ENCODE measurements at places on chromosomes 1 and 21.
A peak's percentile ranks its signal among the peaks of the same experiment; 100 is the strongest.

GRCh38 chr1:160836981-160837557 is 25.6 kb downstream of the CD244 start:
- no peak for DNase-seq

GRCh38 chr1:87196110-87196827 is 132.4 kb upstream of the LMO4 start:
- no peak for DNase-seq

DNA sequence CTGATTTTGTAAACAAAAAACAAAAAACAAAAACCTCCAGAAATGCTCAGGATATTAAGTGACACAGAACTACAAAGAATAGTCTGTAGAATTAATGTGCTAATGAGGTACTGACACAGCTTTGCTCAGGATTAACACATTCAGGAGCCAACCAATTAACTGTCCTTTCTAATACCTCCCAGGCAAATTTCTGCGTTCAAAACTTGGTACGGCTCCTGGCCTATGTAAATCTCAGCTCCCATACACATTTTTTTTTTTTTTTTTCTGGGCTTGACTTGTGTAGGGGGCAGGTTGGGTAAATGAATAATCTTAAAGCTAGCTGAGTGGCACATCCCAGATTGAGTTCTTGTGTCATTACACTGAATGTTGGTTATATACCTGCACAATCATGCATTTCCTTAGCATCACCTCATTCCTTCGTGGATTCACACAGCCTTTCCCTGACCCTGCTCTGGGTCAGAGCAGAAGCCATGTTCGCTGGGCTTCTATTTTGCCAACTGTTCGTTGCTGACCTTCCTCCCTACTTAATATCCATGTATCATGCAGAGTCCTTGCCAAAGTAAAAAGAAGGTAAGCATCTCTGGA is 12.6 kb upstream of the IER5 start:
- no peak for DNase-seq

DNA sequence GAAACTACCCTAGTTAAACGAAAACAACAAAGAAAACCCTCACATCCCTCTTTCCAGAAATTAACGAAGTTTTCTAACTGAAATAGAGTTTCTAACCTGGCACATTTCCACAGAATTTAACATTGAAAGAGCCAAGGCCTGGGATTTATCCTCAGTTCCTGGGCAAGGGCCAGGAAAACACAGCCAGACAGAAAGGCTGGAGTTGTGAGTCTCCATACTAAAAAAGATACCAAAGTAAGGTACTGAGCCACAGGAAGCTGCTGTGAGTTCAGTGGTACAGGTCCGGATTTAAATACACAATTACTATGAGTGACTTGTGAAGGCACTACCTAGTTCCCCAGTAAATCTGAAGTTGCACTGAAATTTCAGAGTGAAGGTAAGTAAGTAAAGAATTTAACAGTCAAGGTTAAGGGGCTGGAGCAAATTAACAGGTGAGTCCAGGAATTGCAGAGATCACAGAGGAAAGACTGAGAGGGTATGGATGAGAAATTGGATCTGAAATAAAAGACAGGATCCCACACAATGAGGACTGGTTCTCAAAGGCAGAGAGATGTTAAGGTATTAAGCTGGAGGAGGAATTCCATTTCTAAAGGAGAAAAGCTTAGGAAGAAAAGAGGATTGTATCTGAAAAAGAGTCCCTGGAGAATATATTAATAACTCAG is 905 bp downstream of the LIX1L start:
- DNase-seq: no peak

GRCh38 chr1:3215198-3216014 is 146.4 kb downstream of the PRDM16 start:
- DNase-seq: no peak

DNA sequence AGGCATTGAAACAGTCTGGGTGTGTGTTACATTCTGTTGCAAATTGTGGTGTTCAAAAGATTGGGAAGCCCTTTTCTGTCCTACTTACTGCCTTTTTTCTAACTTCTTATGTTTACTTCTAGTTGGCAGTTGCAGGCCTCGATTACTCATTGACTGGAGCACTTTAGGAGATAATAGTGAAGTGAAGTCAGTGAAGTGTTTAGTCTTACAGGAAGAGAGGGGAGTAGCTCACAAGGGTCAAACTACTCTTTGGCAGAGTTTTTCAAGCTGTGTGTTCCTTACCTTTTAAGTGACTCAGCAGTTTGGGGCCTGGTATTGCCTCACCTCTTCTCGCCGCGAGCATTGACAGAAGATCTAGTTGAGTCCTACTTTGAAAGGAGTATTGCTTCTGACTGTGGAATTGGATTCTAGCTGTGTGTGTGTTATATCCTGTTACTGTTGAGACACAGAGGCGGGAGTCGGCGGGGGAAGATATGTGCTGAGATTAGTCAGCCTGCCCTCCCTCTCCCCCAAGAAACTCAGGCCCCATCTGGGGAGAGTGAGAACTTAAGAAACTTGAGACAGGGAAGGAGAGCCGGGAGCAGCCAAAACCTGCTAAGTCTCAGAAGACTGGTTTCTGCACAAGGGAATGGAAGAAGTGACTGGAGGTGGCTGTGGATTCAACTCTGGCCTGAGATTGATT is 19.3 kb downstream of the AHCYL1 start:
- DNase-seq: no peak

DNA sequence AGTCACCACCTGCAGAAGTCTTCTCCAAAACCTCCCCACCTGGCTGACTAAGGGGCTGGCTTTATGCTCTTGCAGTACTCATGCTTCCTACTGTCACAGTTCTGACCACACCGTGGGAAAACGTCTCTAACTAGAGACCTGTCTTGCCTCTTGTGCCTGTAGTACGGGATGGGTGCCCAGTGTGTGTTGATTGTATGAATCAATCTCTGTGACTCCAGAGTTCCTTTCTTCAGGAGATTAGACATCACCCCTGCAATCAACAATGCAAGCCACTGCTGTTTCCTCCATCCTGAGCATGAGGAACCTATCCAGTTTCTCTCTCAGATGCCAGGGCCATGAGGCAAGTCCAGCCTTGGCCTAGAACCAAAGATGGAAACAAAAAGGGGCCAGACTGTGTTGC is 64.1 kb downstream of the LRRN2 start:
- DNase-seq: no peak

- DNase-seq: no peak
Observed at GRCh38 chr1:152189657-152190442, 30.8 kb upstream of the RPTN start.

GRCh38 chr1:23251812-23252211 is 34.5 kb upstream of the HTR1D start:
- no peak for DNase-seq

GRCh38 chr1:38815903-38816627 is 43.5 kb downstream of the RRAGC start:
- DNase-seq: peak; percentile 46

DNA sequence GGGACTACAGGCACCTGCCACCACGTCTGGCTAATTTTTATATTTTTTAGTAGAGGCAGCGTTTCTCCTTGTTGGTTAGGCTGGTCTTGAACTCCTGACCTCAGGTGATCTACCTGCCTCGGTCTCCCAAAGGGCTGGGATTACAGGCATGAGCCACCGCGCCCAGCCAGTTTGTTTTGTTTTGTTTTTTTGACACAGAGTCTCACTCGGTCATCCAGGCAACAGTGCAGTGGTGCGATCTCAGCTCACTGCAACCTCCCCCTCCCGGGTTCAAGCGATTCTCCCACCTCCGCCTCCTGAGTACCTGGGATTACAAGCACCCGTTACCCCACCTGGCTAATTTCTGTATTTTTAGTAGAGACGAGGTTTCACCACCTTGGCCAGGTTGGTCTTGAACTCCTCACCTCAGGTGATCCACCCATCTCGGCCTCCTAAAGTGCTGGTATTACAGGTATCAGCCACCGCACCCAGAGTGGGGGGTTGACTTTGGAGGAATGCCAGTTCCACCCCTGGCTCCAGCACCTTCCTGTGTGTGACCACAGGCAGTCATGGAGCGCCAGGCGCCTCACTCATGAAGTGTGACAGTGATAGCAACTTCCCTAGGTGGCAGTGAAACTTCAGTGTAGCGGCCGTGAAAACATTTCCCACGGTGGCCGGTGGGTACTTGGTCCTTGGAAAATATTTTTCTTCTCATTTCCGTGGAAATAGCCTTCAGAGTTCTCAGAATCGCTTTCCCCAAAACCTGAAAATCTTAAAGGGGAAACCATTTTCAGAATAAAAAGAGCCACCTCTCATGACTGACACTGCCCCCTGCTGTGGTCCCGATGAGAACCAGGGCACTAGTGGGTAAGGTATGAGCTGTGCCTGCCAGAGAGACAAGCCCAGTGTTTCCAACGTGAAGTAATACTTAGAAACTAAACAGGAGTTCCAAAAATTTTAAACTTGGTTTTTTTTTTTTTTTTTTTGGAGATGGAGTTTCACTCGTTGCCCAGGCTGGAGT is 48.6 kb downstream of the WDR4 start:
- no peak for DNase-seq

DNA sequence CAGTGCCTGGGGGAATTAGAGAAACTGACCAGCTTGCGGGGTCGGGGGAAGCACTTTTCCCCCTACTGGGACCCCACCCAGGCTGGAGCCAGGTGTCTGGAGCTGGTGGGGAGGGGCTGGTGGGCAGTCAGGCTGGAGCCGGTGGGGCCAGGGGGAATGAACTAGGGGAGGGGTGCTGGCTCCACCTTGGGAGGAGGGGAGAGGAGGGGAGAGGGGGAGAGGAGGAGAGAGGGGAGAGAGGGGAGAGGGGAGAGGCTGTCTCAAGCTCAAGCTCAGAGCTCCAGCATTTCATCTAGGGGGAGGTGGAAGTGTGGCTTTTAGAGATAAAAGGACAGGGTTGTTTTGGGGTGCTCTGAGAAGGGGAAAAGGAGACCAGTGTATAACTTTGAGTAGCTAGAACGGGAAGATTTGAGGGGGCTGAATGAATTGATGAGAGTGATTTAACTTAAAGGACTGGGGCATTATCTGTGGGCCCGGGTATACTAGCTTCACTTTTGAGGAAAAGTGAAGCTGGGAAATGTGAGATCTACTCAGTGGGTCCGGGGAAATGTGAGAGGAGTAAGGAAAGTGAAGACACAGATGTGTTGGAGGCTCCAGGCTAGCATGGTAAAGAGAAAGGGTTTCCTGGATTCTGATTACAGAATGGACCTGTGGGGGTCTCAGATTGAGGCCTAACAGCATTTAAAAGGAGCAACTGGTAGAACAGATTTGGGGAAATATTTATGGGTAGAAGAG is 2.8 kb downstream of the EFNA1 start:
- DNase-seq: no peak

- no peak for DNase-seq
Observed at GRCh38 chr1:21824926-21825325, 12.9 kb downstream of the LDLRAD2 start.

GRCh38 chr1:179966551-179966950 is 11.9 kb downstream of the CEP350 start:
- DNase-seq: no peak

DNA sequence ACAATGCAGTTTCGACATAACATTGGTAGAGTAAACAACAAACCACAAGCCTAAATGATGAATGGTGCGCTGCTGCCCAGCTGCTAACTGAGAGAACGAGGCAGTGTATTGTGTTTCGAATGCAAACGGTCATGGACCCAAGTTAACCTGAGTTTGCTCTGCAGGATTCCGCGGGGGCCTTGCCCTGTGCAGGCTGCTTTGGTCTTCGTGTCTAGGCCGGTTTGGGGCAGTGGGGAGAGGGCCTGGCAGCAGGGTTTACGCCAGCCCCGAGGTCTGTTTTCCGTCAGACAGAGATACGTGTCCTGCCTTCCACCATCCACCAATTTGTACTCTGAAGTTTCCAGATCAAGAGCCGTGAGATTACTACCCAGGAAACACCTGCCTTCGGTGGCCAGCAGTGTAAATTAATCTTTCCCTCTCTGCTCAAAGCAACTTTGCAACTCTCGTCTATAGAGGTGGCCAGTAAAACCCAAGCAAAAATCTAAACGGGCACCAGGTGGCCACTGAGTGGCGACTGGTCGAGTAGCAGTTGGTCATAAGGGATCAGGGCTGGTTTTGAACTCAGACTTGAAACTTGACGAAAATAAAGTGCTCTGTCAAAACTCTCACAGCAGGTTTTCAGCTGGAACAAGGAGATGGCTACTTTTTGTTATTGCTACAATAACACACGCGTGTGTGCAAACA is 6.3 kb upstream of the PRDM15 start:
- no peak for DNase-seq

DNA sequence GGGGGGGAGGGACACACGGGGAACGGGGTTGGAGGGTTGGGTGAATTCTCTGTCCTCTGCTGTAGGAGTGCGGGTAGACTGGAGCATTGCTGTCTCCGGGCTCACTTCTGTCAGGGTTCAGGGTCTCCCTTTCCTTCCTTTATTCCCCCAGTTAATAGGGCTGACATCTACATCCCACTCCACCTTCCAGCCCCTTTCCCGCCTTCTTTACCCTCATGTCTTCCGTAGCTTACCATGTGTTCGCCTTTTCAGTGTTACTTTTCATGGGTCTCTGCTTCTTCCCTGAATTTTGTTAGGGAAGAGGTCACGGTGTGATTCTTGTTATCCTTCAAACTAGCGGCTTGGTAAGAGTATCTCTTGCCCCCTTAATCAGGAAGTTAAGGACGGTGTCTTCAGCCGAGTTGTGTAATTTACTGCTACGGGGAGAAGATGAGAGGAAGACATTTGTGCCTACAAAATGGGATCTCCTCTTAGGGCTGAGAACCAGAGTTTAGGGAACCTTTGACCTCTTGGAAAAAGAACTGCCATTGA is 917 bp downstream of the RAP1A start:
- no peak for DNase-seq

GRCh38 chr1:100302739-100303138 is 36.7 kb downstream of the RTCA start:
- DNase-seq: no peak

- no peak for DNase-seq
Observed at GRCh38 chr1:225517697-225518096, 89.9 kb upstream of the LBR start.

- DNase-seq: no peak
Observed at GRCh38 chr1:24827379-24828135, 82.3 kb downstream of the CLIC4 start.

DNA sequence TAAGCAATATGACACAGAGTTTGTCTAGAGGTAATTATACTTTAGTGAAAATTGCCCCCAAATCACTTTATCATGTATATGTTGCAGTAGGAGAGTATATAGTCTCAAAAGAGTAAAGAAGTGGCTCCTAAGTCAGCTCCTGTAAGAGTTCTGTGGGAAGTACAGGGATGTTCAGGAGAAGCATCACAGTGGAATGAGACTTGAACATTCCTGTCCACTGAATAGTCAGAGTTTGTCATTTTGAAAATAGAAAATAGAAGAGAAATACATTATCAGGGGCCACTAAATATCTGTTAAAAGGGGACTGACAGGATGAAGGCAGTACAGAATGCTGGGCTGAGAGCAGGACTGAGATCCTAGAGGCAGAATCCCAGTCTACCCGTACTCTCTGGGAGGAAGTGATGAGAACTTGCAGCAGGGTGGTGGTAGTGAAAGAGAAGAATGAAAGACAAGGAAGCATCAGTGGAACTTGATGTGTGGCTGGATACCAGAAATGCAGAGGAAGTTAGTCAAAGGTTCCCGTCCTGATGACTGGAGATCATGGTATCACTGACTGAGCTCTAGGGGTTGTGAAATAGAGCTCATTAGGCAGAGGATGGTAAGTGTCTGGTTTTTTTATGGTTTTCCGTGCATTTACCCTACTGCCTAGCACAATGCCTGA is 153.4 kb downstream of the FMN2 start:
- no peak for DNase-seq
